NCI-H82 (cell line): ENCODE measurements at places on chromosomes 1 and 21.

DNA sequence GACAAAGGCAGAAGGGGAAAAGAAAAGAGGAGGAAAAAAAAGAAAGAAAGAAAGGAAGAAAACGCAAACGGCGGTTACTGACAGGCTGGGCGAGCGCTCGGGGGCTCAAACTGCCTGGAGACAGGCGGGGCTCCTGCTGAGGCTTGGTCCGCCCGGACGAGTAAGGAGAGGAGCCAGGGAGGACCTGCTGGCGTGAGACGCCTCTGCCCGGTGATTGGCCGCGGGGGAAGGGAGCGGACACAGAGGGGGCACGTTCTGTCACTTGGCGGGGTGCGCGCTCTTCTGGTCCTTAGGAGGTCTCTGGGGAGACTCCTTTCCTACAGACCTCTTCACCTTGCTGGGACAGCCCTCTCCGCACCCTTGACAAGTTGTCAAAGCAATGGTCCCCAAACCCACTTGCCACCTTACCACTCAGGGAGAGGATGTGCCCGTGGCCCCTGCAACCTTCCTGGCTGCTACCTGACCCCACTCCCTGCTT is 791 bp upstream of the PIK3R3 start:
- DNase-seq, result peak; percentile 95

DNA sequence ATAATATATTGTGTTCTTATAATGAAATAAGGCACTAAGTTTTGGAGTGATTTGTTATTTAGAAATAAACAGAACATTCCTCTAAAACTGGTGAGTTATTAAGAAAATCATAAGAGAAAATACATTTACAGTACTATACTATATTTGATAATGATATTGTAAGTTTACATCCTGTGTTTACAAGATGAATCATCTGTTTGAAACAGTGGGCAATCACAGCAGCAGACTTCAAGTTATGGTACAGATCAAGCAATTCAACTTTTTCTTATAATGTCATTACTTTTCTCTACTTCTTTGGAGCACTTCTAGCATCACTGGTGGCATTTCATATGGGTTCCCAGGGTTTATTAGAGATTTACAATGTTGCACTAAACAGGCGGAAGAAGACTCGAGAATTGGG is 86.5 kb upstream of the BRINP3 start:
- DNase-seq, result no peak

DNA sequence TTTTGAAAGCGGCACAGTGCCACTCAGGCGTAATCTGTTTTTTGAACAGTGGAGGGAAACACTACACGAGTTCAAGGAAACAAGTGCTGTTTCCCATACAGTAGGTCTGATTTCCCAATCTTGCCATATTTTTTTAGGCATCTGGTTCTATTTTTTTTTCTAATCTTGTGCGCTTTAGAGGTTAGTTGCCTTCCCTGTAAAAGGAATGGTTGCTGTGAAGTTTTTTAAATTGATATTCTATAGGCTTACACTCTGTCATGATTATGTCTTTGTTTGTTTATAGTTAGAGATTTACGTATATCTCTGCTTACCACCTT is 1.2 kb downstream of the NASP start:
- no peak for DNase-seq

DNA sequence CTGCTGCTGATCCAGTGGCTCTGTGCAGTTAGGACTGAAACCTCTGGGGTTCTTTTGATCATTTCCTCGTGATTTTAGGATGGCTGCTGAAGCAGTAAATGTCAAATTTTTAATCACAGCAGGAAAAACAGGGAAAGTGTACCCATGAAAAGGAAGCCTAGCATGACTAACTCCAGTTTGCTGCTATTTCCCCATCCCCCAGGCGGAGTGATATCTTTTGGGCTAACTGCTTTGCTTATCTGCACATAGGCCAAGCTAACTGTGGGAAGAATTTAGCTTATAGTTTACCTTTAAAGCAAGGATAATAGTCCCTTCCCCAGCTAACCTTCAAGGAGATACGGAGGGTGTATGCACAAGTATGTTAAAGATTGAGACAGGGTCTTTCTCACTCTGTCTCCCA is 149.8 kb upstream of the TNR start:
- no peak for DNase-seq

DNA sequence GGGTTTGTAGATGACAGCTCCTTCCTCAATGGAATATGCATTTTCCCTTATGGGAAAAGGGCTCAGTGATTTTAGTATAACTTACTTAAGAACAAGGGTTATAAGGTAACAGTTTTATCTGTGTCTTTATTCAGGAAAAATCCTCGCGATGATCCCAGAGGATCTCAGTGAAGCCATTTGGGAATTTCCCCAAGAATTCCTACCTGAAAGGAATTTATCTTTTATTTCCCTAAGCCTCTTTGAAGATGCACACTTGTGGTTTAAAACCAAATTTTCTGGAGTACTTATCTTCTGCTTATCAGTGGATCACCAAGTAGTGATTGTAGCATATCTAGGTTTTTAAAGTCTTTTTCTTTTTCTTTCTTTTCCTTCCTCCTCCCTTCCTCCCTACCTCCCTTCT is 58.8 kb downstream of the AK4 start:
- DNase-seq, result no peak
